ENCODE measurements at places on chromosomes 7 and 10.

DNA sequence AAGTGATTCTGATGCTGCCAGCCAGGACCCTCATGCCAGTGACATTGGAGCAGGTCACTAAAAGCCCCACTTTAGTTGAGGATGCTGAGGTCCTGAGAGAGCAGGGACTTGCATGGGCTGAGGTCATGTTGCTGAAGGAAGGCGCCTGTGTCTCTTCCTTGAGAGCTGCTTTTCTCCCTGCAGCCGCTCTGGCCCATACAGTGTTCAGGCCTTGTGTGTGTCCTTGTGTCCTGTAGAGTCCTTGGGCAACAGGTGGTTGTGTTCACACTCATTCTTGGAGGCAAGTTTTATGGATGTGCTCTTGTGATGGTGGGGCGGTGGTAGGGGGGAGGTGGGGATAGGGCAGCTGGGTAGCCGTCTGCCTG, 33.3 kb downstream of the TSPAN14 start:
- DNase-seq: no peak

DNA sequence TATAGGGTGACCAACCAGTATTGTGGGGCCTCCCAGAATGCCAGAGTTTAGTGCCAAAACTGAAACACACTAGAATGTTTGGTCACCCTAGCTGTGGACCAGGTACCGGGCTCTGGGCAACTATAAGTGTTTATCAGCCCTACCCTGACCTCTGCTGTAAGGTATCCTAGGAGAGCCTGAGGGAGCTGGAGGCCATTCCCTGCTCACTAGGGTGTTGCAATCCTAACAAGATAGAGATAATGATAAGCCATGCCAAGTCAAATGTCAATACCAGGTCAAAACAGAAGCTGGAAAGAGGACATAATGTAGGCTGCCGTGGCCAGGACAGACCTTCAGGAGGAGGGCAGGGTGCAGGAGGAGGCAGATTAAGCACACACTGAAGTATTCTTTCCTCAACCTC, 151.8 kb downstream of the KCNMA1 start:
- DNase-seq: no peak

GRCh38 chr7:31419505-31420055, 79.1 kb upstream of the NEUROD6 start:
- no peak for DNase-seq

DNA sequence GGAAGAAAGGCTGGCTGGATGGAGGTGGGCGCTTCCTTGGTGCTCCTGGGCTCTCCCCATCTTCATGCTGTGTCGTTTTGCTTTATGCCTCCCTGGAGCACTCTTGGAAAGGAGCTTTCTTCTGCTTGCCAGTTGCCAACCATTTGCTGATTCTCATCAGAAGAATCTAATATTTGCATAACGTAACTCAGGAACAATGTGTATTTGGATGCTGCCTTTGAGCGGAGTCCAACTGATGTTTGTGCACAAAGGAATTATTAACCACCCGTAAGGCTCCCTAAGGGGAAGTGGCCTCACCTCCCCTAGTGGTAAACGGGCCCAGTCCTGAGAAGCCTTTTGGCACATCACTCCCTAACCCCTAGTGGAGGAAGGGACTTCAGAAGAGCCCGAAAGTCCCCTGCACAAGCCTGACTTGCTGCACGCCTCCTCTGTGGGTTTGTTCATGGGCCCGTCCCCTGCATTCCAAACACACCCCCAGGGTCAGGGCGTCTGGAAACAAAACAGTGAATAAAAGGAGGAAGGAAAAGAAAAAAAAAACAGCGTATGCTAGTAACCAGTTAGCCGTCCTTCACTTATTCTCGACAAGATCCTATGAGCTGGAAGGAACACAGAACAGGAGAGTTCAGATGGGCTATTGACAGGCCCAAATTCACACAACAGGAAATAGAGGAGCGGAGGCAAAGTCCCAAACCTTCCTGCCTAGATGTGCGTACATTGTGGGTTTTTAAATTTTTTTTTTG, 602.2 kb downstream of the LRMDA start:
- no peak for DNase-seq

- peak; percentile 16 for DNase-seq
Measured at GRCh38 chr10:119199231-119199992, 8.0 kb upstream of the GRK5 start.

GRCh38 chr10:115982526-115982925, 290.5 kb downstream of the GFRA1 start:
- no peak for DNase-seq

DNA sequence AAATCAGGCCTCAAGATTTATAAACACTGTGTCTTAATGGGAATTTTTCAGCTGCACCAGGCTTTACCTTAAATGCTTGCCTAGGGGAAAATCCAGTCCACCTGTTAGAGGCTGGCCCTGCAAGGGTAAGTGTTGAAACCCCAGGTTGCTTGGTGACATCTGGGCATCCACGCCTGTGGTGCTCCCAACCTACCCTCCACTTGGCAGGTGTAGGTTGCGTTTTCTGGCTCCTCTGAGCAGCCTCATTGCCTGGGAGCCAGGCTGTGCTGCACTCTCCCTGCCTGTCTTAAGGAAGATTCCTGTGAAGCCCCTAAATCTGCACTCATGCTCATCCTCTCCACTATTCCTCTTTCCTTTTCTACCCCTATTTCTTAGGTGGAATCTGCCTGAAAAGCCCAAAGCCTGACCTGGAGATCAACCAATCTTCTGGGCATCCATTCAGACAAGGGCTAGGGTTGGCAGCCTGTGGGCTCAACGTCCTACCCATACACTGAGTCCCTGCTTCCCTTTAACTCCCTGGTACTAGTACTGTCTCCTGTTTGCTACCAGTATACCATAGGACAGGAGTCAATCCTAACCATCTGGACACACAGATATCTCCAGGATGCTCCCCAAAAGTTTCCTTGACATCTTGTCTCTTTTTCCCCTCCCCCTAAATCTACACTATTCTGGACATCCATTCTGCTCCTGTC, 150.4 kb downstream of the PDE1C start:
- no peak for DNase-seq

- DNase-seq: no peak
Measured at GRCh38 chr10:92187101-92187500, 103.8 kb downstream of the CPEB3 start.

- no peak for DNase-seq
Measured at GRCh38 chr10:52485462-52485861, 171.4 kb downstream of the DKK1 start.

- DNase-seq: no peak
Measured at GRCh38 chr7:159025161-159025779, 119.4 kb downstream of the VIPR2 start.

- DNase-seq: no peak
Measured at GRCh38 chr7:10346032-10346431, 627.6 kb upstream of the PHF14 start.

GRCh38 chr7:34136698-34137097, 231.4 kb downstream of the BMPER start:
- DNase-seq: no peak

GRCh38 chr10:123945325-123945920, 53.8 kb upstream of the CPXM2 start:
- DNase-seq: no peak

GRCh38 chr7:98628418-98628817, 11.3 kb downstream of the NPTX2 start:
- no peak for DNase-seq

GRCh38 chr7:34075523-34076370, 170.4 kb downstream of the BMPER start:
- no peak for DNase-seq

DNA sequence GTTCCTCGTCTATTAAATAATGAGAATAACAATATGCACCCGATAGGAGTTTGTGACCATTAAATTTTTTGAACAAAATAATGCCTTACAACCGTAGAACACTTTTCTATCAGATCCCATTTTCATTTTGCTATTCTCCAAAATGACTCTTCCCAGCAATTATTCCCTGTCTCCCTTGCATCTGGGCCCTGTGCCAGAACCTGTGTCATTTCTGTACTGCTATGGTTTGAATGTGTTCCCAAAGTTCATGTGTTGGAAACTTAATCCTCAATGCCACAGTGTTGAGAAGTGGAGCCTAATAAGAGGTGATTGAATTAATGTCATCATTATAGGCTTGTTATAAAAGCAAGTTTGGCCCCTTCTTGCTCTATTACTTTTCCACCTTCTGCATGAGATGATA, 33.2 kb upstream of the SMNDC1 start:
- no peak for DNase-seq

DNA sequence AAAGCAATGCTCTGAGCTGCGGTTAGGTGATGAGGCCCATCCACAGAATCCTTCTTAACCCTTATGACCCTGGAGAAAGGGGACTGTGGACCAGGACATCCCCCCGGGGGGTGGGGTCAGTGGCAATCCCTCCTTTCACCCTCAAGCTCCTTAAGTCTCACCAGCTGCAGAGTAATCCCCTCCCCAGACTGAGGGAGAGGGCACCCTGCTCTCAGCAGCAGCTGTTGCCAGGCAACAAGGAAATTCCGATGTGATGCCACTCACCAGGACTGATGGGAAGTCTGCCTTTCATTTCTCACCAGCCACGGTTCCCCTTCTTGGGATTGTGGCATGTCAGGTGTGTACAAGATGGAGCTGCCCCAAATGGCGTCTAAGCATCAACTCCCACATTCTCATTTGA, 129.6 kb downstream of the DOCK1 start:
- no peak for DNase-seq

DNA sequence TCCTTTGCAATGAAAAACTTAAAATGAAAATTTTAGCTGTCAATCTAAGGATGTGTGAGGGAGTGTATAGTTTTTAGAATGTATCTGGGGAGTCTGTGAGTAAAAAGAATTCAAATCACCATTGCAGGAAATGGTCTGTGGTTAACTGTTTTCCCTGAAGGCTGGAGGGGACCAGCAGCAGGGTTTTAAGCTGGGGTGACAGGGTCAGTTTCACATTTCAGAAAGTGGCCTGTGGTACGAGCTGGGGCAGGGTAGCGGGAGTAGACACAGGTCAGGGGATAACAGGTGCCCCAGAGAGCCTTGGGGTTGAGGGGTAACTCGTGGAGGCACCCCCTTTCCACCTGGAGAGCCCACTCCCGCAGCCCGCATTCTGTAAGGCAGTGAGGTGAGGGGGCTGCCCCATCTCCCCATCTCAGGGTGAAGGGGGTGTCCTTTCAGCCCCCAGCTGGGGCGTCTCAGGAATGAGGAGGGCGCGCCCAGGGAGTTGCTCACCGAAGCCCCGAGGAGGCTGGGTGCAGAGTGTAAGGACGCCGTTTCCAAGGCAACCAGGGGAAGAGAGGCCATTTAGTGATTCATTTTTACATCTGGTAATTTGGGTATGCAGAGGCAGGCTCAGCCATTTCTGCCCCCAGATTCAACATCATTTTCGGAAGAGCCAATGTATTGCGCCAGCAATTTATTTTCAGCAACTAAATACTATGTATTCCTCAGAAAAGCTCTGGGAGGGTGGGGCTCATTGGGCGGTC, 168.9 kb downstream of the SLIT1 start:
- no peak for DNase-seq

DNA sequence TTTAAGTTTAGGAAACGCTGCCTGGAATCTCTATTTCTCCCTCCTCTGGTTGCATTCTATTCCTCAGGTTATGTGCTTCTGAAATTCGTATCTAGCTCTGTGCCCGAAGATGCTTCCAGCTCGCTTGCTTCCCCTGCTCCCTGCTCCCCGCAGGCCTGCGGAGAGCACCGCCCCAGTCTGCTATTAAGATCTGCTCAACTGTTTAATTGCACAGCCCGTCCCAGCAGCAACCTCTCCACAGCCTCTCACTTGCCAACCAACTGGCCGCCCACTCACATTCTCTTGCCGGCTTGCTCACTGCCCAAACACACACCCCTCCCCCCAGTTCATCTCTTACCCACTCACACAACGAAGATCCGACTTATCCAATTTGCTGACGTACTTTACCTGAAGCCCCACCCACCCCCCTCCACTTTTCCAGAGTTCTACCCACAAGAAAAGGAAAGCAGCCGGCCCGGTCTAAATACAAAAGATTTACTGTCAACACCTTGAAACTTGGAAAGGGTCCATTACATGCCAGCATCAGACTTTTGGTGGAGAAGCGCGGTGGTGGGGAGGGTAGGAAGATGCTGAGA, 167.3 kb upstream of the KLF14 start:
- DNase-seq: no peak

- no peak for DNase-seq
Measured at GRCh38 chr7:130648580-130648979, 20.0 kb downstream of the COPG2 start.

- peak; percentile 28 for DNase-seq
Measured at GRCh38 chr10:97025613-97026242, 160.0 kb downstream of the SLIT1 start.

- DNase-seq: peak; percentile 77
Measured at GRCh38 chr7:107150375-107151073, 18.3 kb upstream of the HBP1 start.
